Stimulated activated CD4-positive, alpha-beta T cell treated with anti-CD3 and anti-CD28 coated beads, Interleukin-1b, Interleukin-23, amount 100 ng/mL, for 1 hour (primary cell): ENCODE measurements at places on chromosomes 1 and 21.

DNA sequence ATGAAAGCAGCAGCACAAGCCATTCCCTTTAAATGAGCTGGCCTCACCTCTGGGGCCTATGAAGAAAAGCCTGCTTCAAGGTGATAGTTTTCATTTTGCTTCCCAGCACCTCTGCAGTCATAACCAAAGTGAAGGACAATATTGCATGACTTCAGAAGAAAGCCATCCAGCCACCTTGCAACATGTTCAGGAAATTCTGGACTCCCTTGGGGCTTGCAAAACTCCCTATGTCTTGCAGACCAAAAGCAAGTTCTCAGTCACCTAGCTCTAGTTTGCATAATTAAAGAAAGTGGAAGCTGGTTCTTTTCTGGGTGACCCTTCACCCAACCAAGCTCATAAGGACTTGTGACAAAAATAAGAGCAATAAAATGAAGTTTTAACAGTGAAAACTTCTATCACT, 87.6 kb downstream of the GFI1 start:
- no peak for DNase-seq

- DNase-seq = peak; percentile 48
Measured at GRCh38 chr1:198656500-198656932, 17.7 kb downstream of the PTPRC start.

DNA sequence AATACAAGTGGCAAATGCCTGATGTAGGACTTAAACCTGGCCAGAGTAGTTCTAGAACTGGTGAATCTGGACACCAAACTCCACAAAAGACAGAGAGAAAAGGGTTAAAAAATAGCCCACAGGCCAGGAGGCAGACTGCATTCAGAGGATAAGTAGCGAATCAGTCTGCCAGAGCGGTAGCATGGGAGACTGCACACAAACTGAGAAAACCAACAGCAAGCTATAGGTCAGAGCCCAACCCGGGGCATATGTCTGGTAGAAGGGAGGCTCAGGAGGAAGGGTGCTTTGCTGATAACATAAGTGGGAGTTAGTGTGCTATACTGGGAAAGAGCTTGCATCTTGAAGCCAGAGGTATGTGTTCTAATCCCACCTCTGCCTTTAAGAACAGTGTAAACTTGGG, 4.0 kb downstream of the LRRC53 start:
- DNase-seq = no peak

DNA sequence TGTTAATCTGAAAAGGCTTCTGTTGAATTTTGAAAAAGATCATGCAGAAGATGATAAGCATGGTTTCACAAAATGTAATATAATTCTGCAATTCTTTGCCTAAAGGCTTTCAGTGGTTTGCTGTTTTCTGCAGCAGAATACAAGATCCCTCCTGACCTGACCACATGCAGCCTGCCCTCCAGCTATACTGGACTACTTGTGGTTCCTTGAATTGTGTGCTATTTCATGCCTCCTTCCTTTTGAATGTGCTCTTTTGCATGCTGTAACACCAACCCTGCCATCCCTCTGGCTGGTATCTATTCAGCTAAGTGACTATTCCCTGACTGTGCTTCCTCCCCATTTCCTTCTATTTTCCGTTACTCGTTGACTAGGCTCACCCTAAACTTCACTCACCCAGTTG, 55.5 kb downstream of the CACNA1E start:
- DNase-seq = no peak

GRCh38 chr1:35178874-35179380, 14.0 kb downstream of the SFPQ start:
- DNase-seq = no peak

DNA sequence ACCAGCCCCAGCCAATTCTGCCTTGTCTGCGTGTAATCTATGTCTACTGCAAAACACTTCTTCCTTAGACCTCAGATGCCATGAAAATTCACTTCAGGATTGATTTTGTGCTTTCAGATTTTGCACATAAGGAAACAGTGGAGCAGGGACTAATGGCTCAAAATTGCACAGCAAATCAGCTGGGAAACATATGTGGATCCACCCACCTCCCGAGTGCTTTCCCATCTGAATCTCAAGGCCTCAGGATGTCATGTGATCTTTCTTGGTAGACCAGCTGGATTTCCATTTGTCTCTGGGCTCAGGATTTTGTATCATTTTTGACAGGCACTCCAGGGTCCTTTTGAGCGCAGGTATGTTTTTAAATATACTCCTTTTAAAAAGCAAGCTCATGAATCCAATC, 158.6 kb downstream of the MIS18A start:
- no peak for DNase-seq

DNA sequence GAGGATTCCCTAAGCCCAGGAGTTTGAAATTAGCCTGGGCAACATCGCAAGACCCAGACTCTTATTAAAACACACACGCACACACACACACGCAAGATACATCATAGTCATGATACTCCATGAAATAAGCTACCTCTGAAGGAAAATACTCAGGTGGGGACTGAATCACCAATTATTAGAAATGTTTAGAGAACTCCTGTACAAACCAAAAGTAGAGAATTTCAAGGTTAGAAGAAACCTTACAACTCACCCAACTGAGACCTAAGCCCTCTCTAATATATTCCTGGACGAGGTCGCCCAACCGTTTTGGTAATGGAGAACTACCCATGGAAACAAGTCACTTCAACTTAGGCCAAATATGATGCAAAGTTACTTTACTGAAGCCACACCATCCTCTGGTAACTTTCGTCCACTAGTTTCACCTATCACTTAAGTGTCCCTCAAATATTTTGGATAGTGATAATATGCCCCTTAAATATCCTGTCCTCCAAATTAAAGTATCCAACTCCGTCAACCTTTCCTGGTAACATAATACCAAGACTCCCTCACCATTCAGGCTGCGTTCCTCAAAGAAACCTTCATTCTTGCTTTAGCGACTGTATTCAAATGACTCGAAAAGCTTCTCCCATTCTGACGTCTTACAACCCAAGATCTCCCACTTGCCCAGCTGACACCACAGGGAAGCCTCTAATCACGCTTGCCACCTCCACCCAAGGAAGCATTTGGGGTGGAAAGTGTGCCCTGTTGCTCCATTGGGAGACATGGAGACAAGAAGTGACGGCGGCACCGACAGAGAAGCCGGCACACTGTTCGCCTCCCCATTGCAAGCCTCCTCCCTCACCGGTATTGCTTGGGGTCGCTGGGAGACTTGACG, 856 bp downstream of the NRDC start:
- no peak for DNase-seq

DNA sequence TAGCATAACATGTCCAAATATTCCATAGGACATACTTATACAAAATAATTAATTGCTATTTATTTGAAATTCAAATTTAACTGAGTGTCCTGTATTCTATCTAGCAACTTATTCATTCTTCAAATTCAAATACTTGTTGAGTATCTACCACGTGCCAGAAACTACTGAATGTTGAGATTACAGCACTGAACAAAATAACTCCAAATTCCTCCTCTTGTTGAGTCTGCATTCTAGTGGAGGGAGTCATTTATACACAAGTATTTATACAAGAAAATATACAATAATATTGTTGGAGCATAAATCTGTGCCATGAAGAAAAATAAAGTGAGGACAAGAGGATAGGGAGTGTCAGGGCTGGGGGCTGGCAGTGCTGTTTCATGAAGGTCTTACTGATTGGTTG, 43.7 kb upstream of the CDC42BPA start:
- DNase-seq = no peak

DNA sequence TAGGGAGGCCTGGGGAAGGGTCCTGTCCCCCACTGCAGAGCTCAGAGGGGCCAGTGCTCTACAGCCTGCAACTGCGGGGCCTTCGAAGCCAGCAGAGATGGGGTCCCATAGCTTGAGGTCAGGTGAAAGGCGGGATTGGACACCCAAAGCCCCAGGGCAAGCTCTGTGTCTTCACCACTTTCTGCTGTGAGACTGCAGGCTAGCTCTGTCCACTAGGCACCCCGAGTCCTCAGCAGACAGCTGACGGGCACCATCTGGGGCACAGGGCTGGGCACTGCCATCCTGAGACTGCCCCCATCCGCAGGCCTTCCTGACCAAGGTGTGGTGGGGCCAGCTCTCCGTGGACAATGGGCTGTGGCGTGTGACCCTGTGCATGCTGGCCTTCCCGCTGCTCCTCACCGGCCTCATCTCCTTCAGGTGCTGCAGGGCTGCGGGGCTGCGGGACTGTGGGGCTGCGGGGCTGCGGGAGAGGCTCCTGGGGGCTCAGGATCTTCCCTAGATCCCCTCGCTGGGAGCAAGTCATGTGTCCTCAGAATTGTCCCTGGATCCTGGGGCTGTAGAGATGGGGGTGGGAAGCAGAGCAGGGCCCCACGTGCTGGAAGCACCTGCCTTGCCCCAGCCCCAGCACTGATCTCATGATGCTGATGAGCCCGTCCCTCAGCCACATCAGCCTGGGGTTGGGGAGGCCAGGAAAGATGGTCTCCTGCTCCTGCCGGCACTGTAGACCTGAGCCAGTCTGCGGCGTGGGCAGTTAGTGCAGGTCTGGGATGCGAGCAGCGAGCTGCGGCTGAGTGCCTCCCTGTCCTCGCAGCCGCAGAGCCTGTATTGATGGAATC, 46.8 kb downstream of the TRPM2 start:
- no peak for DNase-seq

GRCh38 chr21:42097274-42097673, 26.2 kb downstream of the UMODL1 start:
- DNase-seq = no peak

DNA sequence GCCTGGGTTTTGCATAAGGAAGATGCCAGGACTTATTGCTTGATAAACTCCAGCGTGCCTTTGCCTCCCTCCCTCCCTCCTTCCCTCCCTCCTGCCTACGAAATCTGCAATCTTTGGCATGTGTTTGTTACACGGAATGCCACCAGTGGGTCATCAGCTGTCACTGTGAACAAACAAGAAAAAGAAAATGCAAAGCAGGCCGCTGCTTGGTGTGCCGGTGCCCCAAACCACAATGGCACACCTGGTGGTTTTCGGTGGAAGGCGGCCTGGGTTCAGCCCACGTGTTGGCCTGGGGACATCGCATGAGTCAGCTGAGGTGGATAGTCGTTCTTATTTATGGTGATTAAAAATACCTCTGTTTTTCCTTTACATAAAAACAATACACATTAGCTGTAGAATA, 16.3 kb upstream of the IFNLR1 start:
- DNase-seq = no peak

DNA sequence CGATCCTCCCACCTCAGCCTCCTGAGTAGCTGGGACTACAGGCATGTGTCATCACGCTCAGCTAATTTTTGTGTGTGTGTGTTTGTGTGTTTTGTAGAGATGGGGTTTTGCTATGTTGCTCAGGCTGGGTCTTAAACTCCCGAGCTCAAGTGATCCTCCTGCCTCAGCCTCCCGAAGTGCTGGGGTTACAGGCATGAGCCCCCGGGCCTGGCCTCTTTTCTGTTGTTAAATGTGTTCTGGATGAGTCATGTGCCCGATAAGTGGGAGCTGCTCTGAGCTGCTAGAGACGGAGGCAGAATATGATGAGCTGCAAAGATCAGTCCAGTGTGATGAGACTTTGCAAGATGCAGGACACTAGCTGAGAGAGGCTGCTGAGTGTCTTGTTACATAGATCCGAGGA, 75.5 kb downstream of the VPS13D start:
- DNase-seq = no peak

DNA sequence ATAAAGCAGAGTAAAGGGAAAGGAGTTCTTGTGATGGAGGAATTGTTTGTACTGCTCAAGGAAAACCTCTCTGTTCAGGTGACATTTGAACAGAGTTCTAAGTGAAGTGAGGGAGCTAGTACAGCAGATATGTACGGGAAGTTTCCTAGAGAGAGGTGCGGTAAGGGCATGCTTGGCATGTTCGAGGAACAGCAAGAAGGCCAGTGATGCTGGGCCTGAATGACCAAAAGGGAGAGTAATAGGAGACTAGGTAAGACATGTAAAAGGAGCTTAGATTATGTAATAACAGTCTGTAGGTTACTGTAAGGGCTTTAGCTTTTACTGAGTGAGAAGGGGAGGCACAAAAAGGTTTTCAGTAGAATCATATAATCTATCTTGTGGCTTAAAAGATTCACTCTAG, 63.9 kb downstream of the PIK3R3 start:
- DNase-seq = no peak

GRCh38 chr1:185042737-185043136, 2.6 kb upstream of the RNF2 start:
- no peak for DNase-seq

DNA sequence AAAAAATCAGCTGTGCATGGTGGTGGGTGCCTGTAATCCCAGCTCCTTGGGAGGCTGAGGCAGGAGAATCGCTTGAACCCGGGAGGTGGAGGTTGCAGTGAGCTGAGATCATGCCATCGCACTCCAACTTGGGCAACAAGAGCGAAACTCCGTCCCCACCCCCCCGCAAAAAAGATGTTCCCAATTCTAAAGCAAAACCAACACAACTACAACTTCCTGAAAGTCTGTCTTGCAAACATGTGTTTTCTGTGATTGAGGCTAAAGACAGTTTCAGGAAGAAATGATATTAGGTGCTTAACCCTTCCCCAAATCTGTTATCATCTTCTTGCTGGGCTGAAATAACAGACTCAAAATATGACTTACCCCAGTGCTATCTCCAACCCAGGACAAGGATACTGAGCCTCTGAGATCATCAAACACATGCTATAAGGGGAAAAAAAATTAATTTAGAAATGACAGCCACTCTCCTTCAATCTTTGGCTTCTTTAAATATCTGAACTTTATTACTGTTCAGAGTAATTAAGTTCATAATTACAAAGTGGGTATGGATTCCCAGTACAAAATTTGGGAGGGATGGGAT, 28.5 kb downstream of the SORT1 start:
- DNase-seq = no peak
